Left kidney (tissue), 8 donors: ENCODE measurements at places on chromosomes 1 and 21. TPM values are rescaled to one million over a fixed set of nuclear protein-coding genes. Genes with fewer than 3 reads are reported as not detected.
A peak's percentile ranks its signal among the peaks of the same experiment; 100 is the strongest.

Gene LYST
- polyA plus RNA-seq, result 13.9 TPM

Gene TTC22
- 7.3 TPM for polyA plus RNA-seq

GRCh38 chr1:100459358-100460114, 78.4 kb upstream of the GPR88 start:
- peak; percentile 85 for DNase-seq

GRCh38 chr1:62508187-62508758, 71.4 kb downstream of the USP1 start:
- DNase-seq, result peak; percentile 20

DNA sequence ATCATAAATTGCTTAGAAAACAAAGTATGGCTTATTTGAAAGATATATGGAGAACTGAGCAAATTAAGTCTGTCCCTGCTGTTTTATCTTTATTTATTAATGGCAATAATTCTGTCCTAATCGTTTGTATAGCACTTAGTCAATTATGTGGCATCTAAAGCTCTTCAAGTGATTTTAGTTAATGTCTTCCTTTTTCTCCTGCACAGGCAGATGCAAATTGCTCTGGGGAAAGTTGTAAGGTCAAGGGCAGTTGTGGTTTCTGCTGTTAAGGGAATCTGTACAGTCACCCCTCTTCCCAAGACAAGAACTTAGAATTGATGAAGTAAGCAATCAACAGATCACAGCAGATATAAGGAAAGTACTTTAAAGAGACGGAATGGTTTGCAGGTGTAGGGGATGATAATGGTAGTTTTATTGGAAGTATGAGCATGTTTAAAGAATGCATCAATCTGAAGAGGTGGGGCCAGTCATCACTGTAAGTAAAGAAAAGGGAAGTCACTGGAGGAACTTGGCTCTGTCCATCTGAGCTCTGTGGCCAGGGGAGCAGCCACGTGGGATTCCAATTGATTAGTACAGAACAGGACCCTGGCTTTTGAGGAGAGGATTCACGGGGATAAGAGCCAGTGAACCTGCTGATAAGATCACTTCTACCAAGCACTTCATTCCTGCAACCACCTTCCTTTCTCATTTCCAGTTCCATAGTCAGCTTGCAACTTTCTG, 116.0 kb upstream of the KCNJ6 start:
- no peak for DNase-seq

DNA sequence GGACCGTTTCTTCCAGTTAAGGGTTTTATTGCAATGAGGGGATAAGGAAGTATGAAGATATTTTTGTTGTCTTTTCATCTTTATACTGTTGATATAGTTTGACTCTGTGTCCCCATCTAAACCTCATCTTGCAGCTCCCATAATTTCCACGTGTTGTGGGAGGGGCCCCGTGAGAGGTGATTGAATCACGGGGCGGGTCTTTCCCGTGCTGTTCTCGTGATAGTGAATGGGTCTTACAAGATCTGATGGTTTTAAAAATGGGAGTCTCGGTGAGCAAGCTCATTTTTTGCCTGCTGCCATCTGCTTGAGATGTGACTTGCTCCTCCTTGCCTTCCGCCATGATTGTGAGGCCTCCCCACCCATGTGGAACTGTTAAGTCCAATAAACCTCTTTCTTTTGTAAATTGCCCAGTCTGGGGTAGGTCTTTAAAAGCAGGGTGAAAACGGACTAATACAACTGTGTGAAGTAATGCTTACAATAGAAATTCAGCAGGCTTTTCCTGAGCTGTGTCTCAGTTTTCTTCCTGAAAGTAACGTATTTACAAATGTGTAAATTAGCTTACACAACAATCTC, 377.3 kb downstream of the SIPA1L2 start:
- no peak for DNase-seq

DNA sequence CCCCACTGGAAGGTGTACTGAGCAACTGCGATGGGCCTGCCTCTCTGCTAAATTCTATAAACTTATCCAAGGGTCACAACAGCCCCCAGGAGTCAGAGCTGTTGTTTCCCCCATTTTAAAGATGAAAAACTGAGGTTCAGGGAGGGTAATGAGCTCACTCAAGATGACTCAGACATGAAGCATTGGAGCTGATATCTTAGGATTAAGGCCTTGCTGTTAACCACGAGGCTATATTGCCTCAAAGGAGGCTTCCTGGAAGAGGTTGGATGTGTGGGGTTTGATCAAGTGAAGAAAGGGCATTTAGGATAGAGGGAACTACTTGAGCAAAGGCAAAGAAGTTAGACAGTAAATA, 6.7 kb downstream of the LDLRAP1 start:
- DNase-seq, result no peak

DNA sequence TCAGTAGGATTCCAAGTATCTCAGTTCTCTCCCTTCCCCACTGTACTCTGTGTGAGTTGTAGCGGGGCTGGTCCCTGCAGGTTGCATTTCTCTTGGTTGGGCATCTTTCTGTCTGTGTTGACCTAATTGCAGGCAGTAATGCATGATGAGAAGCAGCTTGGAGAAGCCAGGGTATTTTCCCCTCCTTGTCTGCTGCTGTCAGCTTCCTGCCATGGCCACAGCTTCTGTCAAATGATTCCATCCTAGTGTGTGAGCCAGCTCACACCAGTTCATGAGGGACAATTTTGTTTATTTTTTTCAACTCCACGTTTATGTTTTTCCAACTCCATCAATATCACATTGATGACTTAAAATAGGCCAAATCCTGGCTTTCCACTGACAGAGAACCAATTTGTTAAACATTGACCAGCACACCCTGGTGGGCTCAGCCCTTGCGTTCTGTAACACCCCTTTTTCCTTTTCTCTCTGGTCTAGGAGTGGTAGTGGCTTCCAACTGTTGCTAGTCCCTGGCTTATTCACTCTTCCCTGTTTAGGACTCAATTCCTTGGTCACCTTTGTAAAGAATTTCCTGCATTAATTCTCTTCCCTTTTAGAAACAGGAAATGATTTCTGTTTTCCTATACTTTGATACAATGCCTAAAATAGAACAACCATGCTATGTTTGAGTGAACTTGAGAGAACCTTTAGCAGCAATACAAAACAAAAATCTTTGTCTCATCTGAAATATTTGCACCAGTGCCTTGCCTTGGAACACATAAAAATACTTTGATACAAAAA, 44.9 kb upstream of the APOBEC4 start:
- no peak for DNase-seq

DNA sequence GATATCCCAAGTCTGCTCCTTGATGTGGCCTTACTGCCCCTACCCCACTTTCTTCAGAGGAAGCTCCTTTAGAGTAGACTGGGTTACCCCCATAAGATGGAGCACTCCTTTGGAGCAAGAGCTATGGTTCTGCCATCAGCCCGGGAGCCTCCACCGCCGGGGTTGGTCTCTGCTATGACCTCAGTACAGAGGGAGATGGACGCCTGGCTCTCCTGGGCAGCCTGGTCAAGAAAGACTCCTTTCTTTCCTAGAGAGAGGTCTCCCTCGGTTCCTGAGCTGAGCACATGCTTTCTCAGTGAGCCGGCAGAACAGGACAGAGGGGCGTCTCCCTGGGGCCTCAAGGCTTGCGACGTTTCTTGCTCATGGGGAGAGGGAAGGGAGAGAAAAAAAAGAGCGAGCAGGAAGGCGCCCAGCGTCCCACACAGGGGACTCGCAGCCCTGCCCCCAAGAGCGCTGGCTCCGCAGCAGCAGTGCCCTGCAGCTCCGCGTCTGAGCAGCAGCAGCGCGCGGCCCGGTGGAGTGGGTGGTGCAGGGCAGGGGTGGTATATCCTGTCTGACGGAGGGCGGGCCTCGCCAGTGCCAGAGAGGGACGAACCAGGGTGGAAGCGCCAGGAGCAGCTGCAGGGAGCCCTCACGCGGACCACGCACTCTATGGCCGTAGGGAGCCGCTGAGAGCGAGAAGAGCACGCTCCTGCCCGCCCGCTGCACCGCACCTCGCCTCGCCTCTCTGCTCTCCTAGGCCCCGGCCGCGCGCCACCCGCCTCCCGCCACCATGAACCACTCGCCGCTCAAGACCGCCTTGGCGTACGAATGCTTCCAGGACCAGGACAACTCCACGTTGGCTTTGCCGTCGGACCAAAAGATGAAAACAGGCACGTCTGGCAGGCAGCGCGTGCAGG, at the start of gene PKP1:
Gene PKP1 (plus strand): TSS at position 576 of the 899 bp plus-strand sequence. CDS start 197 bp downstream, at position 773.
- peak; percentile 42 for DNase-seq

- DNase-seq, result no peak
Measured at GRCh38 chr1:215118081-215118480, 35.5 kb downstream of the KCNK2 start.

GRCh38 chr1:150628766-150629114, 672 bp downstream of the ENSA start:
- no peak for DNase-seq

DNA sequence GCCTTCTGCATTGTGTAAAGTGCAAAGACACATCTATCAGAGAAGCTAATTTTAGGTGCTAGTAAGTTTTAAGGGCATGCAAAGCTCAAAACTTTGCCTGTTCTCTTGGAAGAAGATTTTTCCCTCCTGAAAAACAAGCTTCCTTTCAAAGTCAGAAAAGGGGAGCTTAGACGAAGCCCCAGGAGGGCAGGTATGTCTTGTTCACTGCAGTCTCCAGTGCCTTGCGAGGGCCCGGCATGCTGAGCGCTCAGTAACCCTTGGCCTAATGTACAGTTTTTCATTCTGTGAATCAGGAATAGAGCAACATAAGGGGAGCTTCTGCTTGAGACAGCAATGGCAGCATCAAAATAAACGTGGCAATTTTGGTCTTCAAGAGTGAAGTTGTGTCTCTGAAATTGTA, 35.0 kb downstream of the GALNT2 start:
- no peak for DNase-seq
